ENCODE measurements at places on chromosomes 12 and 14.

DNA sequence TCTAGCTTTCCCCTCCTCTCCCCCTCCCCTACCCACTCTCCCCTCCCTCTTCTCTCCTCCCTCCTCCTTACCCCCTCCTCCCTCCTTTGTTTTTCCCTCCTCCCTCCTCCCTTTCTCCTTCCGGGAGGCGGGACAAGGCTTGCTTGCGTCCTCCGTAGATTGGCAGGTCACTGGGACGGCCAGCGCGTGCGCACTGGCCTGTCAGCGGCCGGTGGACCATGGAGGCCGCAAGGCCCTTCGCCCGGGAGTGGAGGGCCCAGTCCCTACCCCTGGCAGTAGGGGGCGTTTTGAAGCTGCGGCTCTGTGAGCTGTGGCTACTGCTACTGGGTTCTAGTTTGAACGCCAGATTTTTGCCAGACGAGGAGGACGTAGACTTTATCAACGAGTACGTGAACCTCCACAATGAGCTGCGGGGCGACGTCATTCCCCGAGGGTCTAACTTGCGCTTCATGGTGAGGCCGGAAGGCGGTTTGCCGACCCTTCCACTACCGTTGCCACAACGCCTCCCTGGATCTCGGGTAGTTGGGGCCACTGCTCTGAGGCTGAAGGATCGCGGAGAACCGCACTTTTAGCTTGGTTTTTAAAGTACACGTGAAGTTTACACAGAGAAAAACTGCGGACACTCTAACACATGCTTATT lies at the start of gene GLIPR1L2:
TSS of gene GLIPR1L2 (plus strand) at position 191 of the 640 bp plus-strand sequence. CDS start at position 219, 28 bp downstream.
- DNase-seq: peak; percentile 100

DNA sequence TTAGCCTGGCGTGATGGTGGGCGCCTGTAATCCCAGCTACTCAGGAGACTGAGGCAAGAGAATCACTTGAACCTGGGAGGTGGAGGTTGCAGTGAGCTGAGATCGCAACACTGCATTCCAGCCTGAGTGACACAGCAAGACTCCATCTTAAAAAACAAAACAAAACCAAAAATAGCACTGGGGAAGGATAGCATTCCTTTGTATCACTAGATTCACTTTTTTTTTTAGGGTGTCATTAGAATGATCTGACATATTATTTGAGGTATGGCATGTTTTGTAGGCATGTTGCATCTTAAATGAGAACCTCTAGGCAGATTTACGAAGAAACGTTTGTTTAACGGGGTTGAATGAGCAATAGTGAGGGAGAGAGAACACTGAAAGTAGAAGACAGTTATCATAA lies 16.8 kb upstream of the FAR2 start:
- DNase-seq: no peak

- no peak for DNase-seq
Observed at GRCh38 chr14:103332143-103332919, 1.7 kb upstream of the EIF5 start.

- peak; percentile 30 for DNase-seq
Observed at GRCh38 chr12:45762185-45763110, 32.9 kb downstream of the ARID2 start.

DNA sequence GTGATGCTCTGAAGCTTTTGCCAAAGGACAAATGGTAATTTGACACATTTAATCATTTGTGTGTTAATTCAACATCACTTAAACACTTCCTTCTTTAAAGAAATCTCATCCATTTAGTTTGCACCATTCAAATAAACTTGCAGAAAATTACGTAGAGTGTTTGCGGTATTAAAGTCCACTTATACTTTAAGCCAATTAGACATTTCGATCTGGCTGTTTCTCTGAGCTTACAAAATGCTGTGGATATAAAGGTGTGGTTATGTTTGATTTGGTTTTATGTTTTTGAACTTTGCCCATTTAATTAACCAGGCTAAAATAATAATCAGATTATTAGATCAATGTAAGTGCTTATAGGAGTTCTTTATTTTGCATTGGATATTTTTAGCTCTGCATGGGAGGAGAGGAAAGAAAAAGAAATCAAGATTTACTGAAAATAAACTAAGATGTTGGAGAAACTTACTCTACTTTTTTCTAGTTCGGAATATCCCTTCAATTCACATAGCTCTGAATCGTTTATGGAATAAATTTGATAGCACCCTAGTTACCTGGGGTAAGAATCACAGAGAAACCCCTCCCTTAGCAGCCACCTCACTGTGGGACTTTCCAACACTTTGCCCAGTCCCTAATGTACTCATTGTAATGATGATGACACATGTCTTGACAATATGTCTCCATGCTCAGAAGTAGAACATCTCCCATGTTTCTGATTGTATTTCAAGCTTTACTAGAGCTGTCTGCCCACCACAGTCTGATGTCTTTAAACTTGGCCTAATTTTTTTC lies 268.0 kb downstream of the BTG1 start:
- no peak for DNase-seq

GRCh38 chr14:71597955-71598660 lies 334.1 kb upstream of the RGS6 start:
- DNase-seq: no peak

DNA sequence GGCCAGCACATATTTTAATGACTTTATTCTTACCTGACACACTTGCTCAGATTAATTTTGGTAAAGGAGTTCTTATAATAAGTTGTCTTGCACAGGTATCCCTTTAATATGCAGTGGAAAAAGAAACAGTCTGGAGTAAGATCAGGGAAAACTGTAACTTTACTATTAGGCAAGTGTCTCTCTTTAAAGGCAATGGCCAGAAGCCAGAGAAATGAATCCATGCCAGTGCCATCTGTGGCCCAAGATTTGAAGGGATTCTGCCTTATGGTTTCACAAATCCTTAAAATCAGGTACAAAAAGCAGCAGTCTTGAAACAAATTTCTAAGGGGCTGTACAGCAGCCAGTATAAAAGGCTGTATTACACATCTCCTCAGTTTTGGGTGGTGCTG lies 22.4 kb downstream of the NFYB start:
- DNase-seq: no peak

GRCh38 chr12:32839828-32840227 lies 56.7 kb downstream of the PKP2 start:
- DNase-seq: no peak
